Fibroblast of skin of scalp (primary cell): ENCODE measurements at places on chromosomes 4 and X.

DNA sequence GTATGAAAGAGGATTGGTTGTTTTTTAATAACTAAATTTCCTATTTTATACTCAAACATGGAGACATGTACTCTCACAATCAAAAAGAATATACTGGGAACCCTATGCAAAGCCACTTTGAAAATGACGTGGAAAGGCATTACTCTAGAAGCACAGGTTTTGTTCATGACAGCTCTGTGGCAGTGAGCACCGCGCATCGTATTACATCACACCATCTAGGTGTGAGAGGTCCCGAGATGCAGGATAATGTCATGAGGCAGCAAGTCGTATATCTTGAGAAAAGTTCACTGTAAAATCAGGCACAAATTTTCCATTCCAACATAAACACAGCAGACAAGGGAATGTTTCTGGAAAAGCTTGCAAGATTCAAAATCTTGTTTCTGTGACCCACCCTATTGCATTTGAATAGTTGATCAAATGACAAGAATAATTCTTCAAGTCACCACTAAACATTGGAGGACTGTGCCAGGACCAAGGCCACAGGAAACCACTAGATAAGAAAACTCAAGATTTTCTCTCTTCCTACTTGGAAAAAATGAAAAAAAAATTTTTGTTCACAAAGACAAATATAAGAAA, 127.6 kb downstream of the LDB2 start:
- no peak for DNase-seq

GRCh38 chr4:6715704-6716017, 313 bp upstream of the BLOC1S4 start:
- DNase-seq: no peak

GRCh38 chrX:16368696-16369095, 201.4 kb downstream of the MAGEB17 start:
- no peak for DNase-seq

DNA sequence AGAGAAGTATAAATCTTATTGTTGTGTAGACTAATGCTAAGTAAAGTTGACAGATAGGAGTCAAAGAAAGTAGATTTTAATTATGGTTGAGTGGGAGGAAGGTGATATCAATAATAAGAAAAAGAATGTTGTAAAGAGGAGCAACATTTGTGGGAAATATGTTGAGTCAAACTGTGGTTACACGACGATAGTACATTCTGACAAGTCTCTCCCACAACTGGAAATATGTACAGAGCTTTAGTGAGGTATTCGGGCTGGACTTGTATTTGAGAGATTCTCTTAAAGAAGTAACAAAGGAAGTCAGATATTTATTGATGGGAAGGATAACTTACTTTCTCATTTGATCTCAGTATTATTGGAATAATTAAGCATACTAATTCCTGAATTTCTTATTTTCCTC, 525.3 kb upstream of the MAGEB2 start:
- peak; percentile 48 for DNase-seq

DNA sequence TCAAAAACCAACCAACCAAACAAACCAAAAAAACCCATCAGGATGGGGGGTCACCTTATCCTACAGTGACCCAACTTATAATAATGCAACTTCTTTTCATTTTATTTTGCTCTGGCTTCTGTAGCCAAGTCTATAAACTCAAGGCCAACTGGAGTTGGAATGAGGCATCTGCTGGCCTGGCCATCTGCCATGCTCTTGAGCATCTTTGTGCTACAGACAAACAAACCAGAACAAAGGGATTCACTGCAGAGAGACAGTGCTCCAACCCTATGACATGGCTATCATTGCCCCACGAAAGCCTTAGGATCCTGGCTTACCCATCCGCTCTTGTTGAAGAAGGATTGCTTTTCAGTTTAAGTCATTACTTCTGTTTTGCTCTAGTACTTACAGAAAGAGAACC, 49.2 kb upstream of the SCRG1 start:
- peak; percentile 51 for DNase-seq

DNA sequence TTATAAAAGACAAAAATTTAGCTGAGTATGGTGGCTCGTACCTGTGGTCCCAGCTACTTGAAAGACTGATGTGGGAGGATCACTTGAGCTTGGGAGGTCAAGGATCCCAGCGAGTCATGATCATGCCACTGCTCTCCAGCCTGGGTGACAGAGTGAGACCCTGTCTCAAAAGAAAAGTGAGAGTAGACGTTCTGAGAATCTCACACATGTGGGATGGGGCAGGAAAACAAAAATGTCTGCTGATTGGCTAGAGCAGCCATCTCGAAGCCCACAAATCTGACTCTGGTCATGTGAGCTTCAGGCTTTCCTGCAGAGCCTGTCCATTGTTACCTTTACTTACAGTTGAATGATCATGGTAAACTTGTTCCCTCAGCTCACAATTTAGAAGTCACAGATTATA, 23.1 kb upstream of the SLC9A7 start:
- DNase-seq: no peak

- no peak for DNase-seq
Measured at GRCh38 chrX:129932821-129933321, 26.9 kb downstream of the UTP14A start.

- DNase-seq: no peak
Measured at GRCh38 chrX:154545673-154546274, 872 bp downstream of the G6PD start.

- no peak for DNase-seq
Measured at GRCh38 chrX:140475025-140475424, 29.8 kb downstream of the SOX3 start.

DNA sequence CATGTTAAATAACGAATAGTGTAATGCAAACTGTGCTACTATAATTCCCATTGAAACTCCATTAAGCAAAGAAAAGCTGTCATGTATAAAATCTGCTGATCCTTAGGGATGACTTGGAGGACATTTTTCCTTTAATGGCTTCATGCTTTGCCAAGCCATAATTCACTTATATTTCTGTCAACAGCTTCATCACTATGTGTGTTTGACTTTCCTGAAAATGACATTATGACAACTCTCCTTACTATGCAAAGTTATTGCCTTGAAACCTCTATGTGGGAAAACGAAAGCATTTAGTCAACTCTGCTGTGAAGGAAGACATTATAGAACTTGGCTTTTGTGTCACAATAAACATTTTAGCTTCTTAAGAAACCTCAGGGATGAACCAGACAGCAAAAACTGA, 210.5 kb downstream of the GRXCR1 start:
- no peak for DNase-seq

GRCh38 chr4:164802301-164802901, 48.5 kb downstream of the SMIM31 start:
- DNase-seq: no peak

DNA sequence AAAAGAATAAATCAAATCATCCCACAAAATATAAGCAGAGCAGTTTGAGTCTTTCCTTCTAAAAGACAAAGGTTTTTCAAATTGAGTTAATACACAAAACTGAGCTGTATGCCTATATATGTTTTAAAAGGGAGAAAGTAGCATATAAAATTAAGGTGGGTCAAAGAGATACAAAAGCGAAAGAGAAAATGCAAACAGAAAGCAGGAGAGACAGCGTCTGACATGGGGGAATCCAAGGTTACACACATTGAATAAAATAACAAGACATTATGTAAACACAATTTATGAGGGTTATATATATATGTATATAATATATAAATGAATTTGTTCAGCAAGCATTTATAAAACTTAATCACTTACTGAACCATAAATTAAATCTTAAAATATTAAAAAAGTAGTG, 276.1 kb upstream of the LCORL start:
- no peak for DNase-seq

DNA sequence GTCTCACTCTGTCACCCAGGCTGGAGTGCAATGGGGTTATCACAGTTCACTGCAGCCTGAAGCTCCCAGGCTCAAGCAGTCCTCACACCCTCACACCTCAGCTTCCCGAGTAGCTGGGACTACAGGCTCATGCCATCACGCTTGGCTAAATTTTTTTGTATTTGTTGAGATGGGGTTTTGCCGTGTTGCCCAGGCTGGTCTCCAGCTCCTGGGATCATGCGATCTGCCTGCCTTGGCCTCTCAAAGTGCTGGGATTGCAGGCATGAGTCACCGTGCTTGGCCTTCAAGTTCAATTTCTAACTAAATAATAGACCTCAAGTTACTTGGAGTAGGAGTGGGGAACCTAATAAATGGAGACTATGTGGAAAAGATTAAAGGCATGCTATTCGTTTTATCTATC, 48.9 kb downstream of the MND1 start:
- peak; percentile 60 for DNase-seq

DNA sequence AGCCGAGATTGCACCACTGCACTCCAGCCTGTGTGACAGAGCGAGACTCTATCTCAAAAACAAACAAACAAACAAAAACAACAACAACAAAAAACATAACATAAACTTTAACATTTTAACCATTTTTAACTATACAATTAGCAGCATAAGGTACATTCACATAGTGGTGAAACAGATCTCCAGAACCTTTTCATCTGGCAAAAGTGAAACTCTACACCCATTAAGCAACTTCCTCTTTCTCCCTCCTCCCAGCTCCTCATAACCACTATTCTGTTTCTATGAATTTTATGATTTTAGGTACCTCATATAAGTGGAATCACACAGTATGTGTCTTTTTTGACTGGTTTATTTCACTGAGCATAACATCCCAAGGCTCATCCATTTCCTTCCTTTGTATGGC, 103.6 kb downstream of the FAM13A start:
- no peak for DNase-seq

DNA sequence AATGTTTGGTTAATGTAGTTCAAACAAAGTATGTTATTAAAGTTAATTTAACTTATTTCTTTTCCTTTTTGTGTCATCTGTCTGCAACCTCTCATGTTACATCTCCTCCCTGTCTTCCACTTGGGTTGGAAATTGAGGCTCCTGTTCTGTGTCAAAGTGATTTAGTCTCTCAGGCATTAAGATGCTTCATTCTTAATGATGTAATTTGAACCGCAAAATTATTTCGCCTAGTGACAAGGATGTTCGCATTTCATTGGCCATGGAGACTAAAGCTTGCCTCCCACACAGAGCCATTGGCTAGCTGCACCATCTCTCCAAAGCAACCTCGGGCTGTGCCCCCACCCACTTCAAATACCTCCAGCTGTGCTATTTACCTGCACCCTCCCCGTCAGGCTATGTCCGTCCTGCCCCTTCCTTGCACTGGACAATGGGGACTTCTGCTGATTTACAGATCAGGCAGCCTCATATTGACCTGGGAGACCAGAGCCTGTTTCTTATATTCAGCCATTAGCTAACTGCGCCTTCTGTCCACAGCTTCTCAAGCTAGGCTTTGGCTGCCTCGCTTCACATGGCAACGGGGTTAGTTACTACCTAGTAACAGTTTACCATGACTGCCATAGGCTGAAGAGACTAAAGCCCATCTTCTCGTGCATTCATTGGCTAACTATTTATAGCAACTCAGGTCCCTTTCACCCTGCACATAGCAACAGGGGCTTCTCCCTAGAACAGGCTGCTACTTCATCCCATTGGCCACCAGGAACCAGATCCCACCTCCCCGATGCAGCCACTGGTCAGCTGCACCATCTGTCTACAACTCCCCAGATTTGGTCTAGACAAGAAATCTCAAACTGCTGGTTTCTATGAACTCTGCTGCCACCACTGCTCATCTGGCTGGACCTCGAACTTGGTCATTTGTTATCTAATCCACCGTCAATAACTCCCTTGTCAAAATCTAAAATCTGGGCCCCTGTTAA, 8.6 kb upstream of the ZNF157 start:
- peak; percentile 88 for DNase-seq

GRCh38 chr4:25155947-25156346, 4.3 kb downstream of the SEPSECS start:
- no peak for DNase-seq

DNA sequence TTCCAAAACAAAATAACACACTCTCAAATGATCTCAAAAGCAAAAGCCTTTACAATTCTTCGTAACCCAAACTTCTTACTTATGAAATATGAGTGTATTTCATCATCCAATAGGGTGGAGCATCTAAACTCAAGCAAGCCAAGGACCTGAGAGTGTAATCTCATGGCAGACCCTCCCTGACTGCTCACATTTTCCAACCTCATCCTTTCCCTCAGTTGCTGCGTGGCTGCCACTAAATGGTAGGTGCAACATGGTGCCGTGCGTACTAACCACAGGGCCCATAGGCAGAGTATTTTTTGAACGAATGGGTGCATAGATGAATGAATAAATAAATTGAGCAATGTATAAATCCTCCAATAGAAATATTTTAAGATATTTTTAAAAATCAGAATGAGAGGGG, 45.4 kb downstream of the TTC29 start:
- DNase-seq: no peak

DNA sequence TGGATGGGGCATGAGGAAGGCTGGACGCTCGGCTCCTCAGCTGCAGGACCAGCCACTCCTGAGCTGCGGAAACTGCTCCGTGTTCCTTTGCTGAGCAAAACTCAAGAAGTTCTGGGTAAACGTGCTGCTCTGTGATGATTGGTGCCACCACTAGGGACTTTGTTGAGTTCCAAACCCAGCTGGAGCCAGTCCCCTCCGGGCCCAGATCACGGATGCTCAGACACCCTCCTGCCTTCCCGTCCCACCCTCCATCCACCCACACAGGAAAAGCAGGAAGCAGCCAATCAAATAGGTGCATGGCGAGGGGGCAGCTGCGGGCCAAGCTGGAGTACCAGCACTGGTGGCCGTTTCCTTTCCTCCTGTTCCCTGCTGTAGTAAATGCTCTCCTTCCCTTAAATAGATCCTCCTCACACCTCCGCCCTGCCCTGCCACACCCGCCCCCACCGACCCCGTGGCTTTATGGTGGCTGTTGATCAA, 68.0 kb downstream of the ADRA2C start:
- DNase-seq: no peak

- no peak for DNase-seq
Measured at GRCh38 chr4:120001850-120002249, 64.8 kb downstream of the MAD2L1 start.

DNA sequence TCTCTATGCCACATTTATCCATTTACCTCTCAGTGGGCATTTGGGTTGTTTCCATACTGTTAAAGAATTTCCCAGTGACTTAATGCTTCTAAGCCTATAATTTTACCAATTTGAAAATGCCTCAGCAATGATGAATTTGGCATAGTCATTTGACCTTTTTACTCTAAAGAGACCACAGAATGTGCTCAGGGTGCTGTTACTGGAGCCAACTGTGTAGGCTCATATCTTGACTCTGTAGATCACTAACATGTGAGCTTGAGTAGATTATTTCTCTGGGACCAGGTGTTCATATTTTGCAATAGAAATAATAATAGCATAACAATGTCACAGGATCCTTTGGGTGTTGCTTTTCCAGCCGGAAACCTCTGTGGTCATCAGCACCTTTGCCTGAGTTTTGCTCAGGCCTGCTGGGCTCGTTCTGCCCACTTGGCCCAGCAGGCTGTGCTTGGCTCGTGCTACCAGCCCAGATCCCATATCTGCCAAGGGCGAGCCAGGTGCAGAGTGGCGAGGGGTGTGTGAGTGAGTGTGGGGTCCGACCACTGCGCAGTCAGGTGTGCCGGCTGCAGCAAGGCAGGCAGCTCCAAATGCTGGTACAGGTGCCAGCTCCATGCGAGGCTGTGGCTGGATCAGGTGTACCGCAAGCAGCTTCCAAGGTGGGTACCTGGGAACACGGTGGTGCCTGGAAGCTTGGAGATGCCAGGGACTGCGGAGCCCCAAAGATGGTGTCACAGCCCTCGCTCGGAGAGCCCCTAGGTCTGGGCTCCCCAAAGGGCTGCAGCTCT, 70.6 kb upstream of the ANK2 start:
- peak; percentile 2 for DNase-seq

- DNase-seq: no peak
Measured at GRCh38 chr4:24395937-24396336, 188.4 kb downstream of the DHX15 start.

- DNase-seq: peak; percentile 7
Measured at GRCh38 chr4:74768857-74769525, 25.3 kb downstream of the BTC start.
